ENCODE measurements at places on chromosomes 12 and 14. TPM values are rescaled to one million over a fixed set of nuclear protein-coding genes. Genes with fewer than 3 reads are reported as not detected.

LGR5 gene
- total RNA-seq, result not detected

KRT78 gene
- total RNA-seq, result not detected

KIF26A gene
- 0.14 TPM for total RNA-seq

VRTN gene
- total RNA-seq, result not detected

LRFN5 gene
- 3.6 TPM for total RNA-seq

DNAH10 gene
- 0.88 TPM for total RNA-seq

CABP1 gene
- not detected for total RNA-seq

Data from placental pericyte (primary cell).